ENCODE measurements at places on chromosomes 6 and 20.

DNA sequence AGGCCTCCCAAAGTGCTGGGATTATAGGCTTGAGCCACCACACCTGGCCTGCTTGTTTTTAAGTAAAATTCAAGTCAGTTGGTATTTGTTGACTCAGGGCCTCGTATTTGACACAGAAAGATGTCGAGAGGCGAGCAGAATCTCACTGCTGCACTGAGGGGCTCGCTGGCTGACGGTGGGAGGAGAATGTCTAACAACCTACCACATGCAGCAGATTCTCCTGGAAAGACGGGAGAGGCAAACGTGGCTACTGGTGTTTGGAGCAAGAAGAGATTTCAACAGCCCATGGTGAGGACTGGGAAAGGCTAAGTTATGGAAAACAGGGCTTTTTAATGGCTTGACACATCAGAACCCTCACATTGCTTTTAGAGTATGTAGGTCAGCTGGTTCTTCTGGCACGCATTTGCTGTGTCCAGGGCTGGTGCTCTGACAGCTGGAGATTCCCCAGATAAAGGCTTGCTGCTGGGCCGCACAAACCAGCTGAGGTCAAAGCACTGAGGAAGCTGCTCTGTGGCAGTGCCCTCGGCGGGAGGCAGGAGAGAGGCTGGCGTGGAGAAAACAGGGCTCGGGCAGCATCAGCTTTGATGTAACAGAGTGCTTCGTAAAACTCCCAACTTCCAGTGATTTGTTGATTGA, 84.2 kb upstream of the FRMD1 start:
- DNase-seq, result no peak

- DNase-seq, result no peak
Measured at GRCh38 chr20:41408156-41408794, 41.7 kb upstream of the EMILIN3 start.

GRCh38 chr6:47420394-47421371, 56.9 kb upstream of the CD2AP start:
- no peak for DNase-seq

DNA sequence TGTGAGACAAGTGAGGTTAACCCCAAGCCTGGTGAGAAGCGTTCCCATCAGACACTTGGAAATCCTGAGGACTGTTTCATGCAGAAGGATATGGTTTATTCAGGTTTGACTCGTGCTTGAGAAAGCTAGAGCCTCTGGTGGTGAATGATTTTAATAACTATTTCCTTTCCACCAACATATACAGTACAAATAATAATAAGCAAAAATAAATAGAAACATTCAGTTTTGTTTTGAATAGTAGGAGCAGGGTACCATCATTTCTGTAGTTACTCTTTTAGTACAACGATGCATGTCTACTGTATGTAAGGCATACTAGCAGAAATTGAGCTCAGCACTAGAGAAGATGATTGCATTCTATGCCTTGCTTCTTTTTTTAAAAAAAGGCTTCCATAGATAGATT, 33.5 kb downstream of the PLG start:
- no peak for DNase-seq

All from stimulated activated CD8-positive, alpha-beta memory T cell treated with anti-CD3 and anti-CD28 coated beads, Interleukin-15, amount 100 ng/mL, for 4 hours (primary cell).